ENCODE measurements at places on chromosomes 11 and 22. TPM values are rescaled to one million over a fixed set of nuclear protein-coding genes. Genes with fewer than 3 reads are reported as not detected.

HSPB2 gene
- not detected for total RNA-seq

GLYAT gene
- total RNA-seq, result not detected

CRYBB2 gene
- not detected for total RNA-seq

AP5B1 gene
- 8.9 TPM for total RNA-seq

MUC2 gene
- total RNA-seq, result not detected

APOL4 gene
- total RNA-seq, result under 0.01 TPM

CHADL gene
- total RNA-seq, result 0.29 TPM

CASP1 gene
- 25.7 TPM for total RNA-seq

PTGDR2 gene
- total RNA-seq, result not detected

VPREB3 gene
- total RNA-seq, result not detected

PGA5 gene
- not detected for total RNA-seq

GPHA2 gene
- not detected for total RNA-seq
